ENCODE measurements at places on chromosomes 2 and 18.

DNA sequence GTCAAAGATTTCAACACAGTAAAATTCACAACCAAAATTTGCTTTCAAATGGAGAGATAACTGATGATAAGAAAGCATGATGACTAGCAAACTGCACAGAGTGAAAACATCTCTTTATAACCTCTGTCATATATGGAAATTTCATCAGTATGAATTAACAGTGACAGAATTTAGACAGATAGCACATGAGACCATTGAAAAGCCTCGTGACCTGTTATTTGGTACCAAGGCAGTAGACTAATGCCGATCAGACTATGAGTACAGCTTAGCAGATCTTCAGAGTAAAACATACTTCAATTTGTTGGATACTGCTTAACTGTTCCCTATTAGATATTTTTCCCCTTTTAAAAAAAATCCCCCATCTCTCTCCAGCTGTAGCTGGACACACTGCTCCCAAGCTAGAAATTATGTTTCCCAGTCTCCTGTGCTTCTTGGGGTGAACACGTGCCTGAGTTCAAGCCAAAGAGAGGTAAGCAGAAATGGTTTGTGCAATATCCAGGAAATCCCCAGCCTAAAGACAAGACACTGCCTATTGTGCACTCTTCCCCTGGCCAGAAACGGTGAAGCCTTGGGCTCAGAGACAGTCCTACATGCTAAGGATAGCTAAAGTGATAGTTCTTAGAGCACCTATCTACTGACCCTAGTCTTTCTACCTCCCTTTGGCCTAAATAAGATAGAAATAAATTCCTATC, 256.1 kb downstream of the NCKAP5 start:
- DNase-seq: no peak

GRCh38 chr2:78870343-78870967, 155.0 kb upstream of the REG3G start:
- DNase-seq: no peak

GRCh38 chr2:84830758-84831500, 50.0 kb downstream of the TRABD2A start:
- DNase-seq: no peak

DNA sequence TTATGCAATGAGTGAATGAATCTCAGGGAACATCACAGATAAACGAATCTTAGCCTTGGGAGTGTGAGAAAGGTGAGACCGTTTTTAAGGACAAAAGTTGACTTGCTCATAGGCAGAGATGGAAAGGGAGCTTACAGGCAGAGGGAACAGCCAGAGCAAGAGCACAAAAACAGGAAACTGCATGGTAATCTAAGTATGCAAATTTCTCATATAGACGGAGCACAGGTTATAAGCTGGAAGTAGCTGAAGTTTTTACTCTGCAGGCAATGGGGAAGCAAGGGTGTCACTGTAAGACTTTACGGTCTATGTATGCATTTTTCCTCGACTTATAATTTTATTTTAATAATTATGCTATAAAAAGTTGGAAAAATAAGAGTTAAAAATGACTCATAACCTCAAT, 44.8 kb upstream of the STRN start:
- DNase-seq: no peak

DNA sequence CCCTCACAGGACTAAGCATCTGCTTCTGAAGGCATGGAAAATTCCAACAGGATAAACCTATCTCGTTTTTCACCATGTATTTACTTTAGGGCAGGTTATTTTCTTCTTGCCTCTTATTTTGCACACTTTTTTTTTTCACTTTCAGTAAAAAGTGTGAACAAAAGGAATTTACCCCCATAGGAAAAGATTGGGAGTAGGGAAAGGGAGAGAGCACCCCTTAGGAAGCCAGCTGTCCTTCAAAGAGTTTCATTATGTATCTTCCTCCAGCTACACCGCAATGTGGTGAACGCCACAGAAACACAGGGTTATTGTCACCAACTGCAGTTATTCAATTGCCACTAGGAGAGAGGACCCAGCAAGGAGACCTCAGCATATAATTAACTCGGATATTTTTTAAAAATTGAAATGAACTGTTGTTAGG, 286.2 kb upstream of the VRK2 start:
- DNase-seq: no peak

DNA sequence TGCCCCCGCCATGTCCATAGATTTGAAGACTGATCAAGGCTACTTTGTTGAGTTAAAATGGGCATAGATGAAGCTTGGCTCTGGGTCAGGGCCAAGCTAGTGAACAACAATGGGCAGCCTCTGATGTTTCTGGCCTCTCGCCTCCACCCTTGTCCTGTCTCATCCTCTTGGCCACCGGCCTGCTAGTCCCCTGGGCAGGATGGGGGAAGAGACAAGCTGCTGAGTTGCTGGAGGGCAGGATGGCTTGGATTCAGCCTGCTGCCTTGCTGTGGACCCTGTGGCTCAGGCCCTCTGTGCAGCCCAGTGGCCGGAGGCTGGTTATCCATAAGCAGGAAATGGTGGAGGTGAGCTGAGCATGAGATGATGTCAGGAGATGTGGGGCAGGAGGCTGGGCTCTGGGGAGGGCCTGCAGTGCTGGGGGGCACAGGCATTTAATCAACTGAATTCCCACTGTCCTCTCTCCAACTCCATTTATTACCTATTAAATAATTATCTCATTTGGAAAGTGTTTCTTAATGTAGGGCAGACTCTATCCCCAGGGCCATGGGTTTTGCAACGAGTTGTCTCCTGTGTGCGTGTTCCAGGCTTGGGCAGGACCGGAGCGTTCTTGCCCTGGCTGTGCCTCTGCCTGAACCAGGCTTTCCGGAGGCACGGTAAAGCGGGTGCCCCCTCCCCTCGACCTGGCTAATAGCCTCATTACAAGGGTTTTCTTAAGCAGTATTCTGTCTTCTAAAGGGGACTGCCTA, 122.9 kb downstream of the GLI2 start:
- DNase-seq: no peak

- DNase-seq: no peak
Measured at GRCh38 chr2:33497221-33497650, 20.8 kb downstream of the RASGRP3 start.

DNA sequence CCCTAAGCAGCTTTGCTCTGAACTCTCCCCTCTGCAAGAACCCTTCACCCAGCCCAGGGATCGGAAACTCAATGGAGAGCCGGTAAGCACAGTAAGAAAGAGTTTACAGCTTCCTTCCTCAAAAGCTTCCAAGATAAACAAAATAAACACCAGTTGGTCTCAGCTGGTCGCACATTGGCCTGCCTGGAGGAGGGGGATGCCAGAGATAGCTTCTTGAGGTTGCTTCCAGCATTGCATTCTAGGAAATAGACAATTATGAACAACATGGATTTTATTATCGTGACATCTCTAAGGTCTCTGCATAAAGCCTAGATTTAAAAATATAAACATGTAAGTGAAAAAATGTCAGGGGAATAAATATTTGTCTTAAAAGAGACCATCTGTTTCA, 141.5 kb upstream of the PKDCC start:
- DNase-seq: no peak

DNA sequence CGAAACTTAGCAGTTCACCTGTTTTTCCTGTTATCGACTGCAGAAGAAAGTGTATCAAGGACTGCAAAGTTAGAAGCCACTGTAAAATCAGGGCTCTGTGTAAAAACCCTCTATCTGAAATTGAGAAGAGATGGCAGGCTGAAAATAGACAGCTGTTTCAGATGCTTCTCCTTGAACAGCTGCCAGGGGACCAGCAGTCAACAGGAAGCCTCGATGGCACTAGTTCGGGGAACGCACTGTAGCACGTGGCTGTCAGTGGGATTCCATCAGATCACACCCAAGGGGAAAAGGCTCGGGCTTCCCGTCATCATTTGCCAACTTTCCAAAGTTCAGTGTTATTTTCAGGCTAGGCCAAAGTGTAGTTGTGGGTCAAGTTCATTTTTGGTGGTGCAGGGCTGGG, 316.9 kb downstream of the TXNL1 start:
- no peak for DNase-seq

GRCh38 chr2:100106460-100106859, 35.9 kb downstream of the AFF3 start:
- no peak for DNase-seq

GRCh38 chr2:181142514-181142913, 162.1 kb downstream of the UBE2E3 start:
- DNase-seq: no peak

- no peak for DNase-seq
Measured at GRCh38 chr2:115652652-115653051, 1210.2 kb downstream of the DPP10 start.

DNA sequence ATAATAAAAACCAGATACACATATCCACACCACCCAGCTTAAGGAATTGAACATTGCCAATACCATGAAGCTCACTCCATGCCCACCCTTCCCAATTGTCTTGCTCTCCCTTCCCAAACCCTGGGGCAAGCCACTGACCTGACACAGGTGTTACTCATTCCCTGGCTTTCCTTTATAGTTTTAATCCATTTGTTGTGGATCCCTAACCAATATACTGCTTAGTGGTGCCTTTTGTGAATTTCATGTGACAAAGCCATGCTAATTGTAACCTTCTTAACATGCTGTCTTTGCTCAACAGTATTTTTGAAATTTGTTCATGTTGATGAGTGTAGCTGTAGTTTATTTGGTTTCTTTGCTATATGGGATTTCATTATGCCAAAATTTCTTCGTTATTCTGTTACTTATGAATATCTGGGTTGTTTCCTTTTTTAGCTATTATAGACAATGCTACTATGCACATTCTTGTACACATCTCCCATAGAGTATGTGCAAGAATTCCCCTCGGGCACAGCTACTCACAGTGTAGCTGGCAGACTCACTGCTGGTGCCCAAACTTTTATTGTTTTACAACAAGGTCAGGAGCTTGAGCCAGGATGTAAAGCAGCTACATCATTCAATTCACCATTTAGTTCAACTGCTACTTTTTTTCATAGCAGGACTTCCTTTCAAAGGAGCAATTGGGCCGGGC, 90.8 kb upstream of the ATL2 start:
- no peak for DNase-seq

- DNase-seq: no peak
Measured at GRCh38 chr2:149729586-149729985, 142.0 kb upstream of the MMADHC start.

DNA sequence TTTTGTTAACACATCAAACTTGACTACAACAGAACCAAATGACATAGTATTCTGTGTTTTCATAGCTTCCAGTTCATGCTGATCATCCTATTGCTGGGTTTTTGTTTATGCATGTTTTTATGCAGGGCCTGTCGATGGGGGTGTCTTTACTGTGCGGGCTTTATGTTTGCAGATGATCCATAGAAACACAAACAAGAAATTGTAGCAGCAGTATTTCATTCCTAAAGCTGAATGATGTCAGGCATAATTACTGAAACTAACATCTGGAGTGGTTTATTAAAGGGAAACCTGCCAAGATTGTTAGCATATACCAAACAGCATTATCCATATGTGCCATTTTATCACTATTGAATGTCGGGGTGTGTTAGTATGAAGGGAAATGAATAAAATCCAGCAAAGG, 129.7 kb downstream of the PTPRM start:
- DNase-seq: no peak

GRCh38 chr2:232489516-232490220, 2.0 kb upstream of the ECEL1 start:
- DNase-seq: no peak

DNA sequence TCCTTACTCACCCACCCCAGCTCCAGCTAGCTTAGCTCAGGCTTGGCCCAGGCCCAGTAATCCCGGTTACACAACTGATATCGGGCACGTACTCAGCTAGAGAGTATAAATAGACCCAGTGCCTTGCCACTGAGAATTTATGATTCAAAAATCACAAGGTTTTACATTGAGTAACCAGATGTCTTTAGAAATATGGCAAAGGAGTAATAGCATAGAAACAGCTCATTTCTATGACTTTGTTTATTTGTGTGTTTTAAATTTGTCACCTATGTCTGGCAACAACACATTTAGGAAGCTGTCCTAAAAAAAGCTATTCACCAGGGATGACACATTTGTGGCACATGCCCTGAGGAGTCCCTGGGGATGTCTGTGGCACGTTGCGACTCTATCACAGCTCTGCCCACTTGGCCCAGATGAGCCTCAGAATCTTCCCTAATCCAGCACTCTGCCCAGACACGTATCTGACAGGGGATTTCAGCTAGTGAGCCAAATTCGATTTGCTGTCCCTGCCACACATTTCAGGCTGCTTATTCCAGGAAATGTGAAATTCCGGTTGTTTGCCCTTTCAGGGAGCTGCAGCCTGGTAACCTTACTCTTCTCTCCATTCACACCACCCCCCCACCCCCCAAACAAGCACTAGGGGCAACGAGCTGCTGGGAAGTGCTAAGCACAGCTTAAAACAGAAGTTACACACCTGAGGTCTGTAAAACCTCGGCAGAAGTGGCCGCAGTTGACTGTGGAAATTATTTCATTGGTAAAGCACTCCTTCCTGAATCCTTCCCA, 85.4 kb upstream of the ZCCHC2 start:
- no peak for DNase-seq

DNA sequence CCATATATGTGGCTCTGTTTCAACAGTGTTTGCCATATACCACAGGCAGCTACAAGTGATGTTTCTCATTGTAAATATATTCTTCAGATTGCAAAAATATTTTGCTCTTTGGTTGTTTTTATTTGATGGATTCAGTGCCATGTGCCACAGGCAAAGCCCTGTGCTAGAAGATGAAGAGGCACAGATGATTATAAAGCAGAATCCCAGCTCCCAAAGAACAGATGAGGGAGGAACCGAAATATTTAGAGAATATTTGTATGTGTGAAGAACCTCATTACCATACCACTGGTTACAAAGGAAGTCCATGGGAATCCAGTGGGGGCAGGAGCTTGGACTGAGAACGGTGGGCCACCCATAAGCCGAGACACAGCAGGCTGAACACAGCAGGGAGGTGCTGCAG, 143.8 kb upstream of the NDUFV2 start:
- DNase-seq: no peak

DNA sequence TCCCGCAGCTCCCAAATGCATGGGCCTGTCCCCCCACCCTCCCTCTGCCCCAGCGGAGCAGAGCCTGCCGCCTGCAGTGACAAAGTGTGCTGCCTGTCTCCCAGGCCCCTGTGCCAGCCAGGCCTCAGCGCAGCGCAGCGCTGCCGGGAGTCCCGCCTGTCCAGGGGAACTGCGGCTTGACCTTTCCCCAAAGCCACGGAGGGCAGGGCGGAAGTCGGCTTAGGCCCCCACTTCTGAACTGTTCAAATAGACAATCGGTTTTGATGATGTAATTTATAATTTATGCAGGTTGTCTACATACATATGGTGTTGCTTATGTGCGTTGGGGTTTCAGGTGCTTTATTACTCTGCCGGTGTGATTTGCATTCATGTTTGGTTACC, 7.1 kb downstream of the GBX2 start:
- no peak for DNase-seq
